Left ventricle myocardium inferior (tissue), 1 donor: ENCODE measurements at places on chromosomes 6 and 20. TPM values are rescaled to one million over a fixed set of nuclear protein-coding genes. Genes with fewer than 3 reads are reported as not detected.

GRCh38 chr6:21928827-21929226 is 335.3 kb downstream of the SOX4 start:
- no peak for DNase-seq

- DNase-seq: no peak
Measured at GRCh38 chr20:63499338-63499969, 571 bp upstream of the EEF1A2 start.

- no peak for DNase-seq
Measured at GRCh38 chr6:146870760-146871159, 272.0 kb downstream of the ADGB start.

DNA sequence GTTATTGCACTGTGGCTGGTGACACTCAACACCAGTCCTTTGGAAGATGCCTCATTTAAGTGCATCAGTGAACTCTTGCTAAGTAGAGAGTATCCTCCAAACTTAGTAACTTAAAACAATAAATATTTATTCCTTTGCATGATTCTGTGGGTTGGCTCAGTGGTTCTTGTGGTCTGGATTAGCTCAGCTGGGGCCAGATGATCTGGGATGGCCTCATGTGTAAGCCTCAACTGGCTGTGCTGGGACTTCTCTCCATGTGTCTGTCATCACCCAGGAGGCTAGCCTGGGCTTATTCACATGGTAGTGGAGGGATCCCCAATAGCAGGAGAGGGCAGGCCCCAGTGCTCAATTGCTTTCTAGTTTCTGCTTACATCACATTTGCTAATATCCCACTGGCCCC is 8.3 kb downstream of the LRRN4 start:
- DNase-seq: no peak

DNA sequence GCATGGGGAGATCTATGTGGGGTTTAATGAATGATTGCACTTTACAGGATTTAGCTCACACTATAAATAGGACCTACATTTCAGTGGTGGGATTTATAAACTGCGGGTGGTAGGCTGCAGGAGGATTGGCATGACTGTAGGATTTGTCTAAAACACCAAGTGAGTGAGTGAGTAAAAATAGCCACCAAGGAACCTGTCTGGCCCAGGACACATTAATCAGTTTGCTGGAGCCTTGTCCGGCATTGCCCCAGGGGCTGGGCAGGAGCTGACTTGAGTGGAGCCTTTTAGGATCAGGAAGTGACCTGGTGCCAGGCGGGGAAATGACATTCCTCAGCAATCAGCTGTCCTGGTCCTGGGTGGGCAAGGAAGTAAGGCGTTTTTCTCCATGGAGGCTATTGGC is 278.7 kb upstream of the PRND start:
- DNase-seq: no peak

- DNase-seq: no peak
Measured at GRCh38 chr6:139430899-139431601, 56.6 kb upstream of the CITED2 start.

- no peak for DNase-seq
Measured at GRCh38 chr20:22986601-22987000, 48.5 kb upstream of the SSTR4 start.

DNA sequence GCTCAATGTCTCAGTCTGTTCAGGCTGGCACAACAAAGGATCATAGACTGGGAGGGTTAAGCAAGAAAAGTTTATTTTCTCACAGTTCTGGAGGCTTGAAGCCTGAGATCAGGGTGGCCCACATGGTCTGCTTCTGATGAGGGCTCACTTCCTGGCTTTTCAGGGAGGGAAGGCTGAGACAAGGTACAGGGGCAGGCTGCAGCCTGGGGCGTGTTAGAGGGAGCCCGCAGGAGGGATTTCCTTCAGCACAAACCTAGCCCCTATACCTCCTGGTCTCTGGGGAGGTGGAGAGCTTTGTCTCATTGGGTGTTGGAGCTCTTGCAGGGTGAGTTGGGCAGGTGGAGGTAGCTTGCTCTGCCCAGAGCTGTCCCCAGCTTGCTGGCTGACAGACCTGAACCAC is 81.1 kb upstream of the GPR6 start:
- no peak for DNase-seq

DNA sequence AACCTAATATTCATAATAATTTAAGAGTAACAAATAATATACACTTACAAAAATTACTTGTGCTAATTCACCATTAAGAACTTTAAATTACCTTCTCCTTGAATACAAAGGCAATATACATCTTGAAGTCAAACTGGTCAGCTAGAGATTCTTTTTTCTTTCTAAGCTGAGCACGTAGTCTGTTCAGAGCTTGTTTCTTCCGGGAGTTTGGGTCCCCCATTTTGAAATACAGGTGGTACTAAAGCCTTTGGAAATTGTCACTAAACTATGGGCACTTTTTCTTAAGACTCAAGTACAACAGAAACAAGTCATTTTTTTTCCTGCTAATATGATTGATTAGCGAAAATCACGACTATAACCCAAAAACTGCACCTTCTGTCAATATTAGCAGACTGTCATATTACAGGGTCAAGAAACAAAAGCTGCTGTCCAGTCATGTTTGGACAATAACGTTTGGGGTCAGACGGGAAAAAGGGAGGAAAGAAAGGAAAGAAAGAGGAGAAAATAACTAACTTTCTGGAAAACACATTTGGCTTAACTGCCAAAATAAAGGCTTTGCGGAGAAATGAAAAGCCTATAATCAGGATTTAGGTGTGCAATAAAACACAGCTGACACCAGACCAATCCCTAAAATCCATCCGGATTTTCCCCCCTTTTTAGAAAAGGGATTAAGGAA is 367 bp downstream of the C6orf62 start:
- DNase-seq: no peak

DNA sequence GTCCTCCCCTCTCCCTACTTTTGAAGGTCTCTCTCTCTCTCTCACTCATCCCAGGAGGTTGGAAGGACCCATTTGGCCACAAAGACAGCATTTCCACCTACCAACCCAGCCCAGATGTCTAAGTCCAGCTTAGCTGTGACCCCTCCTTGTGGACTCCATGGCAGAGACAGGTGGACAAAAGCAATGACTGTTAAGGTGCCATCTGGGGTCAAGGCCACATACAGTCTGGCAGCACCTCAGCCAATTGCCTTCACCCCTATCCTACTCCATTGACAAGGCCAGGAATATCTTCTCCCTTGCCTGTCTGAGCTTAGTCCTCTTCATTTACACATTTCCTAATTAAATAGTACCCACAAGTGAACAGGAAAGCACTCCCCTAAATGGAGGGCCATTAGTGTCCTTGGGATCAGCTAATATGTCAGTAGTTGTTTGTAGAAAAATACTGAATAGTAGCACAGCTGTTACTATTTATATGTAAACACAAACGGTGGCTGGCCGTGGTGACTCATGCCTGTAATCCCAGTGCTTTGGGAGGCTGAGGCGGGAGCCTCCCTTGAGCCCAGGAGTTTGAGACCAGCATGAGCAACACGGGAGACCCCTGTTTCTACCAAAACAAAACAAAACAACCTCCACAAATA is 28.8 kb downstream of the GCM1 start:
- DNase-seq: no peak

- DNase-seq: no peak
Measured at GRCh38 chr6:106613590-106613989, 15.7 kb downstream of the RTN4IP1 start.

GRCh38 chr6:2979819-2980464 is 8.6 kb upstream of the SERPINB6 start:
- DNase-seq: no peak

GRCh38 chr6:15952231-15953151 is 176.4 kb upstream of the MYLIP start:
- no peak for DNase-seq

- DNase-seq: peak; percentile 56
Measured at GRCh38 chr20:23340524-23340923, 10.1 kb upstream of the NXT1 start.

GRCh38 chr6:157152556-157152955 is 170.8 kb downstream of the TMEM242 start:
- no peak for DNase-seq

GRCh38 chr6:38804358-38804757 is 89.2 kb downstream of the DNAH8 start:
- DNase-seq: no peak

GRCh38 chr20:31605902-31606803 is 1.1 kb downstream of the ID1 start:
- DNase-seq: no peak

GRCh38 chr6:164753517-164753916 is 555.9 kb downstream of the C6orf118 start:
- DNase-seq: no peak

- no peak for DNase-seq
Measured at GRCh38 chr6:151494936-151495320, 1.1 kb downstream of the CCDC170 start.

- DNase-seq: no peak
Measured at GRCh38 chr6:56637640-56638039, 5.0 kb downstream of the DST start.

GRCh38 chr20:19074828-19075516 is 137.5 kb upstream of the SLC24A3 start:
- peak; percentile 19 for DNase-seq

DNA sequence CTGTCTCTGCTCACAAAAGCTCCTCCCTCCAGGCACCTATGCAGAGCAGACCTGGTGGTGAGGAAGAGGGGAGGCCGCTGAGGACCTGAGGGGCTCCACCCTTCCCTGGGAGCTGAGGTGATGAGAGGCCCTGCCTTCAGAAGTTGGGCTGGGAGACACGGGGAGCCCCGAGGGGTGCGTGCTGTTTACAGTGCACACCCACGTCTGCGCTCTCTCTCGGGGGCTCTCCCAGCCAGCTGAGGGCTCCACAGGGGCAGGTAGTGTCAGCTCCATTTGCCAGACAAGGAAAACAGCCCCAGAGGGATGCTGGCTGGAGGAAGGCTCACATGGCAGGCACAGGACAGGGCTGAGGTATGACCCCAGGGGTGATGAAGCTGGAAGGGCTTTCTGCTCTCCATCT is 13.5 kb upstream of the NOL4L start:
- DNase-seq: no peak

DNA sequence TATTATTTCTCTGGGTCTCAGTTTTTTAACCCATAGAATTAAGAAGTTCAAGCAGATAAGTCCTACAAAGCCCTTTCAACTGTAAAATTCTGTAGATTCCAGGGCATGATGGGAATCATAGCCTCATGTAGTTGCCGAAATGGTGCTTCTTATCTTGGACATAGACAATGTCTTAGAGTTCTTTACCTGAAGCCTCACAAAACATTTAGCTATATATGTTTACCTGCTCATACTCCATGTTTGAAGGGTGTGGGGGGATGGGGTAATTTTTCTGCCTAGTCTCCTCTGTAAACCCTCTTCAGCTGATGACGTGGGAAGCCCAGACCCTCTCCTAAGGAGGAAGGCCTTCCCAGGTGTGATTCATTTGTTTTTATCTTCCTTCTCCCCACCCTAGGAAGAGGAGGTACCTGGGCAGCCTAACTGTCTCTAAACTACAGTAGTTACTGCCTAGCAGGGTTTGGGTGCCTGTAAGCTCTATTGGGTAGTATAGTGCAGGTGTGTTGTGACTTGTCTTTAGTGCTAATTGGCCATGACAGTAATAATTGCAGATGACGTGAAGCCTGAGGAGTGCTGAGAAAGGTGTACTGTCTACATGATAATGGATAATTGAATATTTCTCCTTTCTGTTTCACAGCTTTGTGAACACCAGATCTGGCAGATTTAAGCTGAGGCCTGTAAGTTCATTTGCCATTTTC is 230.8 kb downstream of the TFAP2B start:
- no peak for DNase-seq

- DNase-seq: no peak
Measured at GRCh38 chr6:191487-192312, 100.6 kb upstream of the DUSP22 start.

GRCh38 chr20:23244156-23244915 is 106.3 kb upstream of the NXT1 start:
- DNase-seq: no peak

GRCh38 chr6:32529697-32530430 is at the start of gene HLA-DRB5:
Gene HLA-DRB5, minus strand, starts transcription at chr6:32530287. Its CDS starts 63 bp downstream, at chr6:32530224.
- peak; percentile 26 for DNase-seq

- no peak for DNase-seq
Measured at GRCh38 chr20:61704661-61705060, 361.0 kb downstream of the TAF4 start.

DNA sequence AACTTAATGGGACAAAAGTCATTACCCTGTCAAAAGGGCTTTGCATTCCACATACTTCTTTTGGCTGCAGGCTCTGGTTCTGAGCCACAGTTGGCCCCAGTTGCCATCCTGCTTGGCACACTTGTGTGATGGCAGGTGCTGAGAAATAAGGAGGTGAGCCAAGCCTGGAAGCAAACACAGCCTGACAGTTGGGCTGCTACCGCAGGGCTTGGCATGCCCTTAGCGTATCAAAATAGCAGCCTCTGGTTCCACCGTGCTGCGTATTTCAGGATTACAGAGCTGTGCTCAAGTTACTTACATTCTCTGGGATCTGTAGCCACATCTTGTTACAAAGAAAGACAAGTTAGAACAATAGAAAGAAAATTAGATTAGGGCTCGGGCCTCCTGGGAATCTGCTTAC is 11.1 kb downstream of the MTHFD1L start:
- peak; percentile 63 for DNase-seq

DNA sequence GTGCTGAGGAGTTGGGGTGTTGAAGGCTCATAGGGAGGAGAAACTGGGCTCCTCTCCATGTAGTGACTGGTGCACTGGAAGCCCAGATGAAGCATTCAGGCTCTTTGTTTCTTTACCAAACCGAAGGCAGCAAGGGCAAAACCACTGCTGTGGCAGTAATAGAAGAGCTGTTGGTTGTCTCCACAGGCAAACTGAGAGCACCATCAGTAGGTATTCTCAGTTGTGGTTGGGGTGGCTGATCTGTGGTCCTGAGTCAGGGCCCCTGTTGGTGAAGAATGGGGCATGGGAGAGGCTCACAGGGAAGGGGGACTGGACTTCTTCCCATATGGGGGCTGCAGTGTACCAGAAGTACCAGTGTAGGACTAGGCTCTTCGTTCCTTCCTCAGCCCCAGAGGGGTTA is 460.2 kb upstream of the IMPG1 start:
- no peak for DNase-seq

DNA sequence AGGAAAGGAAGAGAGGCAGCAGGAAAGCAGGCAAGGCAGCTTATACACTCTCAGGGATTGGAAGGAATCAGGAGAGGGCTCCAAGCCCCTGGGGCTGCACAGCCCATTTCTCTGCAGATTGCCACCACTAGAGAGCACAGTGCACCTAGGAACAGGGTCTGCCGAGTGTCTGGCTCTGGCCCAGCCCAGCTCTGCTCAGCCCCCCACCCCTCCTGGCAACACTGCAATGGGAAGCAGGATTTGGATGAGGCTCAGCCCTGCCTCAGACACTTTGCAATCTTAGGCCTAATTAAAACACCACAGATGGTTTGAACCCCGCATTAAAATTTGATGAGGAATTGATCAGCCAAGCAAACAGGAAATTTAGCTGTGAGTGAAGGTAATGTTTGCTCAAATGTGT is 252.7 kb downstream of the DHX35 start:
- no peak for DNase-seq

GRCh38 chr6:84350397-84350796 is 123.0 kb upstream of the CEP162 start:
- no peak for DNase-seq

Gene NKX2-2
- not detected for total RNA-seq

Gene WFDC11
- total RNA-seq: not detected

Gene NFATC2
- total RNA-seq: 4.2 TPM

Gene MOG
- 14.7 TPM for total RNA-seq

Gene MYBL2
- 0.44 TPM for total RNA-seq

Gene CDH4
- 0.05 TPM for total RNA-seq

Gene OPN5
- not detected for total RNA-seq

Gene SLC52A3
- total RNA-seq: 2.3 TPM

Gene MYT1
- total RNA-seq: 0.11 TPM

Gene RUNX2
- 0.38 TPM for total RNA-seq

Gene SAMD3
- not detected for total RNA-seq

Gene DNAH8
- total RNA-seq: 0.03 TPM
